ENCODE measurements at places on chromosomes 16 and 17. TPM values are rescaled to one million over a fixed set of nuclear protein-coding genes. Genes with fewer than 3 reads are reported as not detected.

DNA sequence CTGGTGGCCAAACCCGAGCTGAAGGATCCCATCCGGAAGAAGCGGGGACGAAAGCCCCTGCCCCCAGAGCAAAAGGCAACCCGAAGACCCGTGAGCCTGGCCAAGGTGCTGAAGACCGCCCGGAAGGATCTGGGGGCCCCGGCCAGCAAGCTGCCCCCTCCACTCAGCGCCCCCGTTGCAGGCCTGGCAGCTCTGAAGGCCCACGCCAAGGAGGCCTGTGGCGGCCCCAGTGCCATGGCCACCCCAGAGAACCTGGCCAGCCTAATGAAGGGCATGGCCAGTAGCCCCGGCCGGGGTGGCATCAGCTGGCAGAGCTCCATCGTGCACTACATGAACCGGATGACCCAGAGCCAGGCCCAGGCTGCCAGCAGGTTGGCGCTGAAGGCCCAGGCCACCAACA, 5.9 kb downstream of the CBX2 start:
- H3K27me3 ChIP-seq, result peaks cover 17% of the 10 kb centered on the region
- H3K4me3 ChIP-seq, result no peak overlapping the region
- H3K27ac ChIP-seq, result no peak overlapping the region
- H3K36me3 ChIP-seq, result peaks cover 56% of the 10 kb centered on the region

DNA sequence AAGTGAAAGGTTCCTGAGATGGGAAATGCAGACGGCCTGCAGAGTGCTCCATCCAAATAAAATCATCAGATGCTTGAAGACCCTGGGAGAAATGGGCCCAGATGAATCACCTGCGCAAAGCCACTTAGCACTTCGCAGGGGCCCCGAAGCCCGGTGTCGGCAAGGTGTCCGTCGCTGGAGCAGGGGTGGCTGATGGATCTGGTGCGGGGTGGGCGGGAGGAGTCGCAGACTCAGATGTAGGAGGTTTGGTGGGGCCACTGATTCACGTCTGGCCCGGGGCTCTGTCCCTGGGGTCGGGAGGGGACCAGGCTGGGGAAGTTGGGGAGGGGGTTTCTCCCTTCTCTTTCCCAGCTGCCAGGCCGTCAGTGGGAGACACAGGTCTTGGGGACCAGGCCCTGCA, 21.6 kb upstream of the SSTR5 start:
- no peak overlapping the region for H3K27ac ChIP-seq
- no peaks in the 10 kb centered on the region for H3K27me3 ChIP-seq
- peaks cover 2% of the 10 kb centered on the region for H3K36me3 ChIP-seq
- H3K4me1 ChIP-seq, result peaks cover 77% of the 10 kb centered on the region
- no peak for DNase-seq

DNA sequence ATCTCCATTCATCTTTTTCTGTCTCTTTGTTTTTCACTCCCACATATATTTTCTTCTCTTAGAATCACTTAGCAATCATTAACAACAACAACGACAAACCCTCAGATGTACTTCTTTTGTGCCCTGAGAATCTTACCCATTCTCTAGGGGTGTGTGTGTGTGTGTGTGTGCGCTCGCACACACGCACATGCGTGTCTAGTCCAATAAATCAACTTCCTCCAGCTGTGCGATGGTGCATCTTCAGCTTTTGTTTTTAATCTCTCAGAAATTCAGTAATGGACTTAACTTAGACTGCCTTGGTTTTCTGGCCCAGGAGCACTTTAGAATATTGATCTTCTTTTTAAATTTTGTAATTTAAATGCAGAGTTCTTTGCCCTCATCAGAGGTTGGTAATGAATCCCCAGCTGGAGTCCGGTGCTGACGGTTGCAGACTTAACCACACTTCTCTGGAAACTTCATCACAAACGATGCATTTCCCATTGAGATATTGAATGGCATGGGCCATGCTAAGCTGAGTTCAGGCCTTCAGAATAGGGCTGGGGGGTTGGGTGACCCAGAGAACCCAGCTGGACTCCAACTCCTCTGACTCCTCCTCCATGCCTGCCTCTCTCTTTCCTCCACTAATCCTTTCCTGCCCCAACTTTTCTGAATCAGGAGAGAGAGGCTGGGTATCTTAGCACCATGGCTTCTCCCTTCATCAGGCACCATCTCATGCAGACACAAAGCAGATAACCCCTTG, 193.9 kb downstream of the ZNF18 start:
- H3K27ac ChIP-seq, result no peak overlapping the region
- no peaks in the 10 kb centered on the region for H3K36me3 ChIP-seq
- no peaks in the 10 kb centered on the region for H3K27me3 ChIP-seq
- H3K4me1 ChIP-seq, result no peaks in the 10 kb centered on the region
- no peak overlapping the region for H3K4me3 ChIP-seq
- DNase-seq, result no peak

DNA sequence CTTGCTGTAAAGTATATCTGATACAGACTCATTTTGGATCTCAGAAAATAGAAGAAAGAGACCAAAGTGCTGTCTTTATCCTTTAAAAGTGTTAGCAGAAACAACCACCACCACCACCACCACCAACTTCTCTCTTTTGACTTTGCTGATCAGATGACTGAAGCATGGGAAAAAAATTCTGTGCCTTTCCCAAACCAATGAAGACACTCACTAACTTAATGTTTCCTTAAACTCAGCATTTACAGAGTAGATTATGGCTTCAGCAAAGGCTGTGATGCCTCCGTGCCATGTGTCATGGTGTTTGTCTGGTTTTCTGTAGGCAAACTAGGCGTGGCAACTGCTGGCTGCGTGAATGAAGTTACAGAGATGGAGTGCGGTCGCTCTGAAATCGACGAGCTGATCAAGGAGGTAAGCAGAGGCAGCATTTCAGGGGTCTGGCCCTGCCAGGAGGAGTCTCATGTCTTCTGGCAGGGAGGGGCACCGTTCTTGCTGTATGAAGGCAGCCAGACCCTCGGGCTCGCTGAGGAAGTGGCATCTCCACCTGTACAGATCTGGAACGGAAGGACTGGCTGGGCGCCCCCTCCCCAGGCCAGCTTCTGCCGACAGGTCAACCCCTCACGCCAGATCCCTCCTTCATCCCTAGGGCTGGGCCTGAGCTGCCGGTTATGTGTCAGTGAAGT, 12.4 kb downstream of the IRF8 start:
- peaks cover 5% of the 10 kb centered on the region for H3K27me3 ChIP-seq
- no peak overlapping the region for H3K4me3 ChIP-seq
- H3K36me3 ChIP-seq, result no peaks in the 10 kb centered on the region
- no peak overlapping the region for H3K27ac ChIP-seq
- peaks cover 24% of the 10 kb centered on the region for H3K4me1 ChIP-seq

NPIPA3 gene
- polyA plus RNA-seq, result 24.4 TPM

Data from spinal cord (tissue), 10 donors.